ENCODE measurements at places on chromosomes 2 and 18. TPM values are rescaled to one million over a fixed set of nuclear protein-coding genes. Genes with fewer than 3 reads are reported as not detected.

LIPG gene
- 11.8 TPM for total RNA-seq

HTR2B gene
- total RNA-seq: not detected

TRIM43 gene
- not detected for total RNA-seq

MEP1B gene
- total RNA-seq: not detected

SRD5A2 gene
- not detected for total RNA-seq

ALPI gene
- total RNA-seq: not detected

IL1RL1 gene
- total RNA-seq: 1.1 TPM

MERTK gene
- total RNA-seq: 5.5 TPM

CEP68 gene
- 53.4 TPM for total RNA-seq

XDH gene
- 2.1 TPM for total RNA-seq

KCNK3 gene
- 1.1 TPM for total RNA-seq

ANO7 gene
- 1.1 TPM for total RNA-seq

Measured in suprapubic skin (tissue), 4 donors.